ENCODE measurements at places on chromosomes 3 and 15.

GRCh38 chr3:174355505-174355904 is 503.6 kb upstream of the NAALADL2 start:
- peak; percentile 28 for DNase-seq

GRCh38 chr15:62462721-62463120 is 297.6 kb upstream of the C2CD4B start:
- DNase-seq, result no peak

DNA sequence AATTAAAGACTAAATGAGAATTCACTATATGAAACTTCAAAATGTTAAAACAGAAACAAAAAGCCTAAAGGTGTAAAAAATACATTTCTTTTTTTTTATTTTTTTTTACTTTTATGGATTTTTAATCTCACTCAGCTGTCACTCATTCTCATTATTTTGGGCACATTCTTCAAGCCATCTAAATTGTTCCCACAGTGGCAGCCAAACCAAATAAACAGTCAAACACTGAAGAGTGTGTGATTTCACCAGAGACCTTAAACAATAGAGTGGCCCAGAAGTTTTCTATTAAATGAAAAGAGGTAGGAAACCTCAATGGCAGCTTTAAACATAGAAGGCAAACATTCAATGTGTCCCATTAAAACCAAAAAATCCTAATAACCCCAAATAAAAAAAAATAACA is 616.1 kb downstream of the OTOL1 start:
- no peak for DNase-seq

DNA sequence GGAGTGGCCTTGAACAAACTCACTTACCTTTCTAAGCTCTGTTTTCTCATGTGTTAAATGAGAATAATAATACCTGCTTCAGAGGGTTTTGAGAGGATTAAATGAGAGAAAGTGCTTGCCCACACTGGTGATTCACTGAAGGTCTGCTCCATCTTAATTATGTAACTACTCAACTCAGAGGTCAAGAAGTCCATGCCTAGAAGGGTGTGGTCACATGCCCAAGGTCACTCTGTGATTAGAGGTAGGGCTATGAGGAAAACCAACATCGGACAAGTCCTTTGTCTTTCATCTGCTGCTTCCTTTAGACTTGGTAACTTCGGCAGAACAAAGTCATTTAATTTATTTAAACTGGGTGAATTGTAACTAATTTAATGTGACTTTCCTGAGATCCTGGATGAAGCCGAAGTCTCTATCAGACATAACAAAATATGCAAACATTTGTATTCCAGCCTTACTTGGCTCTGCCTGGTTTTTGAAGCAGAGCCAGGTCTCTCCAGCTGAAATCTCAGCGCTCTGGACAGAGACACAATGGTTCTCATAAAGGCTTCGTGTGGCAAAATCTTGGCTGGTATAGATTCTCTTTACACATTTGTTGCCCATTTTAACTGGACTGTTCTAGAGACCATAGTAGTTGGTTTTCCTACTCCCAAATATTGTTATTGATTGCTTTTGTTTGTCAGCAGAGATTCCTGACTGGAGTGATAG is 3.0 kb downstream of the CHRNA7 start:
- no peak for DNase-seq

- peak; percentile 18 for DNase-seq
Observed at GRCh38 chr15:58381697-58382096, 50.1 kb upstream of the LIPC start.

DNA sequence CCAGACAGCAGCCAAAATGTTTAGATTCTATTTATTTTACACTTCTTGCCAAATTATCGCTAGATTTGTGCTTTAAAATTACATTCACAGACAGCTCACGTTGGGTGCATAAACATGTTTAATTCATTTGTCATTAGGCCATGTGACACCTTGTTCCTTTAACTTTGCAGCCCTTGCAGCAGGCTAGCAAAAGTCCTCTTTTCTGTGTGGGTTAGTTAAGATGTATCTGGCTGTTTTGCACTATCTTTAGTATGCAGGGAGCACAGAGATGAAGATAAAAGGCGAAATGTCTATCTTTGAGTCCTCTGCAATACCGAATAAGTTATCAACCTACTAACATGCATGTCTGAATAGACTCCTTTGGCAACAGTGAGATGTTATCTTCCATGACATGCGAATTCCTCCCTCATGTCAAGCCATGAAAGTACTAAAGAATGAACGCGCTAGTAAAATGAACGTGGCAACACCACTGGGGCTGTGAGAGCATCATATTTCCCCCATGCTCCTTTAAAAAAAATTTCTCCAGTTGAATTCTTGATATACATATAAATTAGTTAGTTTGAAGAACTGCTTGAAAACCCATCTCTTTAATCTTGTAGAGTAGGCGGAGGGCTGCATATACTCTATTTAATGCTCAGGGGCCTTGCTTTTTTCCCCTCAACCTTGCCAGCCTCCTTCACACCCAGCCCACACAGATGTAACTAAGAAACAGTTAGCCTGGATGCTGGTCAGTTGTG is 620.4 kb upstream of the NR2F2 start:
- DNase-seq, result no peak

- no peak for DNase-seq
Observed at GRCh38 chr15:88741671-88742070, 61.6 kb upstream of the ACAN start.

DNA sequence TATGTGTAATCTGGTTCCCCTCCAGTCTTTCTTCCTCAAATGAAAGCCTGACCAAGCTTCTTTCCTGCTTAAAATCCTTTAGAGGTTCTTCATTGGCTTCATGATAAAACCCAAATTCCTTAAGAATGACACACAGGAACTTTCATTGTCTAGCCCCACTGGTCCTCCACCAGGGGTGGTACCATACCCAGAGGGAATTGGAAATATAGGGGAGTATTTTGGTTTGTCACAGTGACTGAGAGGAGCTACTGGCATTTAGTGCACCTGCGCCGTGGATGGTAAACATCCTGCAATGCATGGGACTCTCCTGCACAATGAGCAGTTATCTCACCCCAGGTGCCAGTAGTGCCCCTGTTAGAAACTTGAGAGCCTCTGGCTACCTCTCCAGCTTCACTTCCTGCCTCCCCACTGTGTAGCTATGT is 10.8 kb downstream of the ZWILCH start:
- DNase-seq, result no peak

DNA sequence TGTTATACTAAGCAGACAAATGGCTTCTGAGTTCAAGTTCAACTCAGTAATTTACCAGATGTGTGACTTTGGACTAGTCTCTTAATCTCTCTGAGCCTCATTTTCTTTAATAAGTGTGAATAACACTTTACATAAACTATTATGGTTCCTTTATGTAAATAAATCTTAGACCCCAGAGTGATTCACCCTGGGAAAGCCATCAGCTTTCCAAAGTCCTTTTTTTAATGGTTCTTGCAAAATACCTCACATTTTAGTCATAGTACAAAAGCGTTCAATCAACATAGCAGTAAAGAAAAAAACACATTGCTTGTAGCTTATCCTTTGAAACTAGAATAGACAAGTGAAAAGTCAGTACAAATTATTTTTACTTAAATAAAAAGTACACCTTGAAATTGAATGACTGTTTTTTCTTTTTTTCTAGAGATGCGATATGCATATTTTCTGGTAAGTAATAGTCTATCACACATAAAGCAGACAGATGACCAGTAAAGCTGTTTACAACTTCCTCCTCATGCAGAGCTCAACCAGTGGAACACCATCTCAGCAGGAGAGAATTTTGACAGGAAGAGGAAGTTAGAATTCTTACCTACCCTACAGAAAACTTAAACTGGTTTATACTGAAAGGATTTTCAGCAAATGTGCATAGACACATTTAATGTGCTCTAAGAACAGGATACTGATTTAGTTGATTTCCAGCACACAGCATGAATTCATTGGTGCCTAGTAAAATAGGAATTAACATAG is 123.0 kb upstream of the AGBL1 start:
- DNase-seq, result peak; percentile 8
